ENCODE measurements at places on chromosomes 6 and 20.

- no peak for DNase-seq
These were observed 66.0 kb downstream of the BACH2 start for GRCh38 chr6:90230548-90231215.

GRCh38 chr6:38279423-38279822 is 360.3 kb downstream of the BTBD9 start:
- no peak for DNase-seq

DNA sequence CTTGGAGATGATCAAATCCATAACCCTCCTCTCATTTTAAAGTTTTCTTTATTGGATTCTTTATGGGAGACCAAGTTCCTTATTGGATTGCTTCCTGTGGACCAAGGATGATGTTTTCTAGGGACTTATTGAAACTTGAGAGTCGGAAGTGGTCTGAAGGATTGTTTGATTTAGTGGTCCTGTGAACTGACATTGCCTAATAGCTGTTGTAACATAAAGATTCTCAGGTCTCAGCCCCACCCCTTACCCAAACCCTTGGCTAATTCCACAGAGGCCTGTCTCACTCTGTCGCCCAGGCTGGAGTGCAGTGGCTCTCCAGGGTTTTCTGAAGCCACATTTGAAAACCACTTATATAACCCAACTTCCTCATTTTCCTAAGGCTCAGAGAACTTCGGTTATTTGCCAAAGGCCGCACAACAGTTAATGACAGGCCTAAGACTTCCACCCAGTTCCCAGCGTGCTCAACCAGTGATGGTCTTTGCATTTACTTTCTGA is 77.0 kb downstream of the ATXN1 start:
- no peak for DNase-seq

DNA sequence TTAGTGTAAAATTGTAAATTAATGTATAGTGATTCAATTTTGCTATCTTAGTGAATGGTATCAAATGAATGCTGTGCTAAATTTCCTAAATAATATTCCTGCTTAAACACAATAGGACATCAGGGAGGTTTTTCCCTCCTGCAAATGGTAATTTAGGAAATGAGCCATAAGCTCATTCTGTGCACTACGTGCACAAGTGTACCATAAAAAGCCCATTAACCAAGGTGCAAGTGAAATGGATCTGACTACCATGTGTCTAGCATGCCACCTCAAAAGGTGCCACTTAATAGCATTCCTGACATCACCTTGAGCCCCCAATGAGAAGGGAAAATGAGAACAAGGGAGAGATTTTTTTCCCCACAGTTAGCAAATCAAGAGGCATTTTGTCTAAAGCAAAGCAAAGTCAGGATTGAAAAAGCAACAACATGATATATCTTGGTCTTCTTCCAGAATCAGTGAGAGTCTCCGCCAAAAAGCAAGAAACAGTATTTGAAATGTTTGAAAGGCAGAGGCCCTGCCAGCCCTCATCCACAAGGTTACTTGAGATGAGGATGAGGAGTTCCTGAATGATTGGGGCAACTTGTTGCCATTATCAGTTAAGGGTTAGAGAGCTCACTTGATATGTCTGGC is 334.2 kb upstream of the RSPO3 start:
- DNase-seq = no peak

DNA sequence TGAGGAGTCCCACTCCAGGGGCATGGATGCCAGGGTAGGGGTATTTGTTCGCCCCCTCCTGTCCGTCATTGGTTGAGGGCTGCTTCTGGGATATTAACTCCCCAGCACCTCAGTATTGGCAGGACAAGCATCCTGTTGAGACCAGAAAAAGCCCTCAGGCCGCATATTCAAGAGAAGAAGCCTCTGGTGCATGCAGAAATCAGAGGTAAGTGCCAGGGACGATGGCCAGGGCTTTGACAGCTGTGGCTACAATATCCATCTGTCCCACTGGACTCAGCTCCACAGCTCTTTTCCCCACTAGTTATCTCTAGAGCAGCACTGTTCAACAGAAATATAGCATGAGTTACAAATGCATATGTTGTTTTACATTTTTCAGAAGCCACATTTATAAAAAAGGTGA is 651.3 kb downstream of the KIF16B start:
- no peak for DNase-seq

DNA sequence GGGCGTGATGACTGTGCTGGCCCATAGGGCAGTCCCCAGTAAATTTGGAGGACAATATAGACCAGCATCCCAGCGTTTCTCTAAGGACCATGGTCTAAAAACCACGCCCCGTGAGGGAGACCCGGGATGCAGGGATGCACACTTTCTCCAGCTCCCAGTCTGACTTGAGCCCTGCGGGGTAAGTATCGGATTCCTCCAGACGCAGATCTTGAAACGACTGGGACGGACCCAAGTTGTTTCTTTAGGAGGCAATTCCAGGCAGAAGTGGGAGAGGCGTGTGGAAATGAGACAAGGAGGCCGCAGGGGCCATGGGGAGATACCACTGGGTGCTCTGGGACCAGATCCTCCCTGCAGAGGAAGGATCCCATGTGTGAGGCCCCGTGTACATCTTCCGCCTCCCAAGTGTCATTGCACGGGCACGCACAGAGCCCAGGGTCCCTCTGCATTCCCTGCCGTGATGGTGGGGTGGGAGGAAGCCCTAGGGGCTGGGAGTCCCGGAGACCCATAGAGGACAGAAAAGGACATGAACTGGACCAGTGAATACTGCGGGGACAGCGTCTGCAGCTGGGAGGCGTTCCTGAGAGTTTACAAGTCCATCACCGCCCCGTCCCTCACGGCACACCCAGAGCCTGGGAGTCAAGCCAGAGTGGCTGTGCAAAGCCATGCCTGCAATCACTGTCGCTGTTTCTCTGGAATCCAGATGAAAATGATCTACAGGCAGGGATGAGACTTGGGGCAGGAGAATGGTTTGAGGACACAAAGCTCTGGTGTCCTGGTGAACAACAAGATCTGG is 522.9 kb downstream of the CDH26 start:
- DNase-seq = no peak

DNA sequence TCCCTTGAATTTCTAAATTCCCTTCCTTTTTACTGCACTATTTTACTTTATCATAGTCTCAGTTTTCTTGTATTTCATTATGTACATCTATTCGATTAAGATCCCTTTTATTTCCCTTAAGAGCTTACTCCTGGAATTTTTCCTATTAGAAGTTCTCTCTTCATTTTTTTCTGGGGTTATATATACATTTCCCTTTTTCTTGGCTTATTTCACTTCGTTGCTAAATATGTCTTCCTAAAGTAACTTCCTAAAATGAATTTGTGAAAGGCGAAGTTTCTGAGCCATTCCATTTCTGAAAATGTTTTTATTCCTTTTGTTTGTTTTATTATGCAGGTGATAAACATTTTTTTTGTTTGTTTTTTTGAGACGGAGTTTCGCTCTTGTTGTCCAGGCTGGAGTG is 5.9 kb upstream of the CD109 start:
- no peak for DNase-seq

GRCh38 chr6:170295510-170296422 is 4.9 kb upstream of the DLL1 start:
- DNase-seq = peak; percentile 67

DNA sequence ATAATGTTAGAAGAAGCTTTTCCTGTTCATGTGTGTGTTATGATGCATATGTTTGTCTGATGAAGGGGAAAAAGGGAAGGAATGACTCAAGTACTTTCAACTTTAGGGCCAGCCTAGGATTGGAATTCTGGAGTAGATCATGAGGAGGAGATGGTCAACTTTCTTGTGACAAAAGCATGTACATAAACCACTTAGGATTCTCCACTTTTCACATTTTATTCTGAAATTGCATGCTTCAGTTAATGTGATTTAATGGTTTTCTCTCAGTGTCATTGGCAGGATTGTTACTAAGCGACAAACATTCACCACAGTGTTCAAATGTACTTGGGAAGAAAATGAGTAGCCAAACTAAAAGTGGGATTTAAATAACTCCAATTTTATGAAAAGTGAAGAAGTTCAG is 80.1 kb downstream of the UTRN start:
- DNase-seq = no peak

DNA sequence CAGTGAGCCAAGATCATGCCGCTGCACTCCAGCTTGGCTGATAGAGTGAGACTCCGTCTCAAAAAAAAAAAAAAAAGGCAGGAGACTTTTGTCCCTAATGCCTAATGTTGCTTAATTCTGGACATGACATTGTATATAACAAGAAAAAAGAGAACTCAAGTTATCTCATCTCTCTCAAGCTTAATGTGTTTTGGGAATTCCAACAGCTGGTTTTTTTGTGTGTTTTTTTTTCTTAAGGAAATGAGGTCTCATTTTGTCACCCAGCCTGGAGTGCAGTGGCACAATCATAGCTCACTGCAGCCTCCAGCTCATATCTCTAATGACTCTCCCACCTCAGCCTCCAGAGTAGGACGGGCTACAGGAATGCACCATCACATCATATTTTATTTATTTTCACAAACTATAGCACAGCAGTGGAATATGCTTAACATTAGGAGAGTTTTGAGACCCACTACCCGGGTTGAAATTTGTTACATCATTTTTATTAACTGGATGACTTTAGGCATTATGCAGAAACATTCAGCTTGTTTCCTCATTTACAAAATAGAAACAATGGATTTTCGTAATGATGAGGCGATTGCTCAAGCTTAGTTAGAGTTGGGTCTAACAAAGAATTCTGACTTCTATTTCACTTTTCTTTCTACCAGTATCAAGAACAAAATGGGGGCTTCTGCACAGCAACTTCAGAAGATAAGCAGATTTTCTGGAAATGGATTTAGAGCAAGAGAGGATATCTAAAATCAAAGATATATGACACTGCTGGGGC is 104.1 kb upstream of the BTN3A2 start:
- no peak for DNase-seq

- DNase-seq = no peak
These were observed 52.3 kb upstream of the L3MBTL3 start for GRCh38 chr6:129966125-129966524.

DNA sequence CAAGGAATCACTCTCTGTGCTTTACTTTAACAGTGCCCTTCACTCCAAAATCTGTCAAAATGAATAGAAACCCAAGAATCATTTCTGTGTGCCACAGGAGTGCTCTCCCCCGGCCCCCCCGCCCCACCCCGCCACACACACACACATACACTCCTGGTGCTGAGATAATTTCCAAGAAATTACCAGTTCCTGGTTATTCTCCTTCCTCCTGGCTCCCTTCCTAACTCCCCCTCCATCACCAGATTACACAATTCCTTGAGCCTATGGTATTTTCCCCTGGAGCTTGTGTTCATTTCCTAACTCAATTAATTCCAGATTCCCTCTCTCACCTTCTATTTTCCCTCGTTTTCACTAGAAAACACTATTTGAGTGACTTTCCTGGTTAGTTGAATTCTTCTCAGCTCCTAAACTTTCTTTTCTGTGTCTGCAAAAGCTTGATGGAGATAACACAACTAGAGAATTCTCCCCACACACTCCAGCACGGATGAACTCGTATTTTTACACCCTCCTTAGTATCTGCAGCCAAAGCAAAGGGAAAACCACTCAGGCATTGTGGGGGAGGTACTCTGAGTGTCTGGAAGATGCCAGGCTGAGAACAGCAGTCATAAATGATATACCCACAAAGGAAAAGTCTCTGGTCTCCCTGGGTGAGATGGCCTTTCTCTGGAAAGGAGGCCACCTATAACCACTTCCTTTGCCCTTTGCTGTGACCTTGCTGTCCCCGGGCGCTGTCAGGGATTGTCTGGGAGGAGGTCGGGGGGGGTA is 1.9 kb upstream of the SLC24A3 start:
- DNase-seq = no peak

DNA sequence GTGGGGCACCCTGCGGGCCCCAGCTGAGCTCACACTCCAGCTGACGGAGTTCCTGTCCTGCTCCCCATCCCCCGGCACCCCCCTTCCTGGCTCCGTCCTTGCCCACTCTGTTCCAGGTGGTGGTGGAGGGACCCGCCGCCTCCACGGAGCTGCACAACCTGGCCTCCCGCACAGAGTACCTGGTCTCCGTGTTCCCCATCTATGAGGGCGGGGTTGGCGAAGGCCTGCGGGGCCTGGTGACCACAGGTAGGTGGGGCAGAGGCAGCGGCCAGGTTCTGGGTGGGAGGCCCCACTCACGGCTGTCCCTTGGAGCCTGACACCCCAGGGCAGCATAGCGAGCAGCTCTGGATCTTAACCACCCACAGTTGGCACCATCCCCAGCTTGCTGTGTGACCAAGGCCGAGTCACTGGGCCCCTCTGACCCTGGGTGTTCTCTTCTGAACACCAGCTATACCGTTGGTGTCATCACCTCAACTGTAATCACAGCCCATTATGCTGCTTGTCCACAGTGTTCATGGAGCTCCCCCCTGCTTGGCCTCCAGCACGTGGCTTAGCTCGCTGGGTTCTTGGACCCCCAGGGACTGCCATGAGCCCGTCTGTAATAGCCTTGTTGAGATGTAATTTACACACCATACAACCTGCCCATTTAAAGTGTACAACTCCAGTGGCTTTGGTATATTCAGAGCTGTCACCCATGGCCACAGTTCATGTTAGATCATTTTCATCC is 17.4 kb downstream of the COL20A1 start:
- DNase-seq = no peak

DNA sequence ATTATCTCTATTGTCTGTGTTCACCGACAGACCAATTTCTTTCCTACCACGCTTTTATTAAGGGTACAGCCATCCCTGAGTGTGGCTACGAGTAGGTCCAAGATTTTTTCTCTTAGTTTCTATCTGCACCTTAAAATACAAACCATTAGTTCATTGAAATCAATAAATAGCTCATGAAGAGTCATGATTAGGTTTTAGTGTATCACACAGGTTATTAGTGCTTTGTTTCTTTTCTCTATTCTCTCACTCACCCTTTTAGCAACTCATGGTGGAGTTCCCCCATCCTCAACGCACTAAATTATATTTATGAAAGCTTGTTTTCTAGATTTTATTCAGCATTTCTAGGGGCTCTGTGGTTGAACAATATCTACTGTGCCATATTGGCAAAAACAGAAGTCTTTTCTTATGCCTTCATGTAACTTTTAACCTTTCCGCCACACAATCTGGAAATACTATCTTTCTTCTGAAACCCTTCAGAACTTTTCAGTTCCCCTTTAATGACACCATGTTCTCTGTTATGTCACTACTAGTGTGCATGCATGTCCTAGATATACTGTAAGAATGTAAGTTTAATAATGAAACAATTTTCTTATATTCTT is 128.2 kb upstream of the LAMA2 start:
- no peak for DNase-seq

- no peak for DNase-seq
These were observed 47.2 kb upstream of the FAM8A1 start for GRCh38 chr6:17552861-17553260.

DNA sequence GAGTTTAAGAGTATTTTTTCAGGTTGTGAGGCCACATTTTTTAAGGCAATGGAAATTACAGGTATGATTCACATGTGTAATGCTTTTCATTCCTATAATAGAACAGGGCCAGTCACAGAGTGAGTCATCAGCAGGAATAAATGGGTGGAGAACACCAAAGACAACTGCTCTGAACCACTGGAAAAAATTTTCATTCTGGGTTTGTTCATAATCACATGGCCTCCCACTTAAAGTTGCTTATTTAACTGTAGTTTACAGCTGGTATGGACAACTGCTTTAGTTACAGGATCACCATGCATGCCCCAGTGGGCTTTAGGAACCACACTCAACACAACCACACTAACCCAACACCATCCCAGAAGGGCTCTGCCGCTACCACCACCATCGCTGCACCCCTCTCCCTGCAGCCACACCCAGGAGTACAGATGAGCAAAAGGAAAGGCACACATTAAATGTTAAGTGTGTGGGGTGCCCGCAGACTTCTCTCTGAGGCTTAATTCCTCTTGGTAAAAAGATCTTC is 107.0 kb upstream of the DST start:
- DNase-seq = no peak

GRCh38 chr20:20668639-20669038 is 43.8 kb downstream of the RALGAPA2 start:
- no peak for DNase-seq

Measured in stimulated activated naive CD8-positive, alpha-beta T cell treated with anti-CD3 and anti-CD28 coated beads, Interleukin-15, Interleukin-2, amounts not matched to agents 100 U/mL and 50 U/mL, for 24 hours (primary cell).